Lung microvascular endothelial cell (primary cell): ENCODE measurements at places on chromosomes 2 and 18.

- no peak for DNase-seq
Measured at GRCh38 chr18:9466846-9467245, 8.5 kb upstream of the RALBP1 start.

DNA sequence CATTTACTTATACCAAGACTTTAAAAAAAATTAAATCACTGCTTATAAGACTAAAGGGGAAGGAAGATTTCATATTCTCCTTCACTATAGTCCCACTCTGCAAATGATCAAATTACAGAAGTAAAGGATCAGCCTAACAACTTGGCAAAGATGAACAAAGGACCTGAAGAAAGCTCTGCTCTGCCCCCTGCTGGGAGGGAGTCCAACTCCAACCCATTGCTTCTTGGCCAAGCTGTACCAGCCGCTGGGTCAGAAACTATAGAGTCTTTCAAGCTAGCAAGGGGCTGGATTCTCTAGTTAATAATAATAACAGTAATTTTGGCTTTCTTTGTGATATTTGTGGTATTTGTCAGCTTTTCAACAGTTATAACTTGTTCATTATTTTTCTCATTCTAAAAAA lies 927.0 kb upstream of the CRIM1 start:
- peak; percentile 43 for DNase-seq

DNA sequence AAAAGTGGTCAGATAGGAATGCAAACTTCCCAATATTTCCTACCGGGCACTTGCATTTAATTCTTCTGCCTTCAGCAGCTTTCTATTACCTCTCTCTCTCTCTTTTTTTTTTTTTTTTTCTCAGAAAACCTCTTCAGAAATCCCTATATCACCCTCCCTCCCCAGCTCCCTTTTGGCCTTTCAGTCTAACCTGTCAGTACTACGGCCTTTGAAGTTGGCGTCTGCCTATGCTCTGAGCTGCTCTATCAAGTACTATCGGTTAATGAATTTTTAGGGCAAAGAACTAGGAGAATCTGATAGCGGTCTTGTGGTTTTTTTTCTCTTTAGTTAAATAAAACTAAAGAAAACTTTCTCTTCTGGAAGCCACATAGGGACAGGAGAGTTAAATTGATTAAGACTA lies 122.4 kb upstream of the MAPRE2 start:
- no peak for DNase-seq

GRCh38 chr2:174176898-174177297 lies 71.4 kb downstream of the OLA1 start:
- DNase-seq: peak; percentile 17

GRCh38 chr2:168602379-168602778 lies 146.3 kb downstream of the CERS6 start:
- no peak for DNase-seq

- DNase-seq: no peak
Measured at GRCh38 chr2:176421297-176422050, 152.2 kb downstream of the MTX2 start.

GRCh38 chr2:239716536-239717318 lies 308.4 kb downstream of the NDUFA10 start:
- DNase-seq: peak; percentile 48

DNA sequence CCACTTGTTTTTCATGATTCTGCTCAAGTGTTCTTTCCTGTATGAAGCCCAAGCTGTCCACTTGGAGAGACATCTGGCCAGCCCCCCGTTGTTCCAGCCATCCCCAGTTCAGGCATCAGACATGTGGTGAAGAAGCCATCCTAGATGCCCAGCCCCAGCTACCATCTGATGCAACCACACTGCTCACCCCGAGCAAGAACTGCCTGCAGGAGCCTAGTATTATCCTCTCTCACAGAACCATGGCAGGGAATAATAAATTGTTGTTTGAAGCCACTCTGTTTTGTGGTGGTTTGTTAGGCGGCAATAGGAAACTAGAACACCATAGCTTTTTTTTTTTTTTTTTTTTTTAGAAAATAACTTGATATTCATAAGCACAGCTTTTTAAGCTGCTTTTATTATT lies 19.5 kb upstream of the DARS1 start:
- no peak for DNase-seq

- DNase-seq: no peak
Measured at GRCh38 chr2:143615562-143615961, 486.3 kb downstream of the ARHGAP15 start.

- DNase-seq: peak; percentile 19
Measured at GRCh38 chr2:64021578-64021977, 2.4 kb upstream of the VPS54 start.

- DNase-seq: no peak
Measured at GRCh38 chr2:121504316-121504715, 26.4 kb upstream of the RNU4ATAC start.

- peak; percentile 49 for DNase-seq
Measured at GRCh38 chr18:63319383-63320122, at the start of gene BCL2. Gene BCL2, minus strand, starts transcription at chr18:63319769.

- no peak for DNase-seq
Measured at GRCh38 chr18:77407733-77408132, 158.1 kb downstream of the GALR1 start.

DNA sequence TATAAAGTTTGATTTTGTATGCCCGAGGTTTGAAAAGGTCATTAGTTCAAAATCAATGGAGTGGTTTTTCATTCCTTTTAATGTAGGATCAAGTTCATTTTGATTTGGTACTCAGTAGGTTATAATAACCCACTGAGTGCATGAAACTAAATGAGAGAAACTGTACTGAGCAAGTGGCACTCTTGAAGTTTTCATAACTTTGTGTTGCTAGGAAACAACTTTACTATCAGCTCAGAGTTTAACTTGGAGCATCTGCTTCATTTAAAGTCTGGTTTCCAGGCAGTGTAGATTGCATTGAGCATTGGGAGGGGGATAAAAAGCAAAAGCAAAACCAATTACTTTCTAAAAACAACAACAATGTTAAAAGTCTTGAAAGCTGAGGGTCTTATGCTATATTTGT lies 1361.6 kb upstream of the CHAC2 start:
- no peak for DNase-seq

- DNase-seq: no peak
Measured at GRCh38 chr2:231449503-231450054, 14.7 kb downstream of the NCL start.

DNA sequence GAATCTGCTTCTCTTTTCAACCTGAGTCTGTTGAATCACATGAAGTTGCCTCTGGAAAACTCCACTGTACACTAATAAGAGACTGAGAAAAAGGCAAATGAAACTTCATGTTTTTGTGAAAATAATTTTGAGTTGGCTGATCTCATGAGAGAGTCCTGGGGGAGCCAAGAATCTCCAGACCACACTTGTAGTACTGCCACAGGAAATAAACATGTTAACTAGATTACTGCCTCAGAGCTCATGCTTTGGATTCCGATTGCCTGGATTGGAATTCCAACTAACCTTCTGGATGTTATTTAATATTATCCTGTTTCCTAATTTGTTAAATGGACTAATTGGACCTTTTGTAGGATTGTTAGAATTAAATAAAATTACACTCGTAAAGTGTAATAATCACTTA lies 25.2 kb downstream of the NUP35 start:
- DNase-seq: no peak

- DNase-seq: no peak
Measured at GRCh38 chr18:9477509-9477908, 2.2 kb downstream of the RALBP1 start.

GRCh38 chr18:76572518-76573247 lies 77.6 kb upstream of the ZNF516 start:
- no peak for DNase-seq

DNA sequence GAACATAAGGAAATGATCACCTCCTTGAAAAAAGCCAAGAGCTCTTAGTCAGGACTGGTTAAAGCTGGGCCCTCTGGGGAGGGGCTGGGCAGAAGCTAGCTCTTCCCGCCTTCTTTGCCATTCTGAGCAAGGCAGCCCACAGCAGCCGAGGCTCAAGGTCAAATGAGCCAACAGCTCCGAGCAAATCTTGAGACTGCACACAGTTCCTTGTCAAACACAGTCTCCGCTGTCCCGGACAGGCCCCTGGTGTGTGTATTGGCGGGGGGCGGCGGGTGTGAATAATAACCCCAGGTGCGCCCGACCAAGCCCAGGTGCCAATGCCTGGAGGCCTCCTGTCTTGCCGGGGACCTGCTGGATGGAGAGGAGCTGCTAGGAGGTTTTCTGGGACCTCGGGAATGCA lies 46.4 kb upstream of the ACAA2 start:
- no peak for DNase-seq

DNA sequence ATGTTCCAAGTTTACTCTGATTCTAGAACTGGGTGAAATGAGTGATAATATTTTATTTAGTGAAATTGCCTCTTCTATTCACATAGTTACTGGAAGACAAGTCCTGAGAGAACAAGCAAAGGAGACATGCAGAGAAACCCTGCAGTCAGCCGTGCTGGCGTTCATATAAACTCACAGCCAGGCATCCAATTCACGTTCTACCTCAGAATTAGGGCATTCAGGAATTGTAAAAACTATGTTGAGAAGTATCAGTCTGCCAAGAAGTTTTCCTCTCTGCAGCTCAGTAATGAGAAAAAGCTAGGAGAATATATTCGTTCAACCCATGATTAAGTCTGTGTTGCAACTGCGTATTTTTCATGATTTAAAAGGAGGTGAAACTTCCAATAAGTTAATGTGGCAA lies 156.2 kb upstream of the DSEL start:
- DNase-seq: no peak

DNA sequence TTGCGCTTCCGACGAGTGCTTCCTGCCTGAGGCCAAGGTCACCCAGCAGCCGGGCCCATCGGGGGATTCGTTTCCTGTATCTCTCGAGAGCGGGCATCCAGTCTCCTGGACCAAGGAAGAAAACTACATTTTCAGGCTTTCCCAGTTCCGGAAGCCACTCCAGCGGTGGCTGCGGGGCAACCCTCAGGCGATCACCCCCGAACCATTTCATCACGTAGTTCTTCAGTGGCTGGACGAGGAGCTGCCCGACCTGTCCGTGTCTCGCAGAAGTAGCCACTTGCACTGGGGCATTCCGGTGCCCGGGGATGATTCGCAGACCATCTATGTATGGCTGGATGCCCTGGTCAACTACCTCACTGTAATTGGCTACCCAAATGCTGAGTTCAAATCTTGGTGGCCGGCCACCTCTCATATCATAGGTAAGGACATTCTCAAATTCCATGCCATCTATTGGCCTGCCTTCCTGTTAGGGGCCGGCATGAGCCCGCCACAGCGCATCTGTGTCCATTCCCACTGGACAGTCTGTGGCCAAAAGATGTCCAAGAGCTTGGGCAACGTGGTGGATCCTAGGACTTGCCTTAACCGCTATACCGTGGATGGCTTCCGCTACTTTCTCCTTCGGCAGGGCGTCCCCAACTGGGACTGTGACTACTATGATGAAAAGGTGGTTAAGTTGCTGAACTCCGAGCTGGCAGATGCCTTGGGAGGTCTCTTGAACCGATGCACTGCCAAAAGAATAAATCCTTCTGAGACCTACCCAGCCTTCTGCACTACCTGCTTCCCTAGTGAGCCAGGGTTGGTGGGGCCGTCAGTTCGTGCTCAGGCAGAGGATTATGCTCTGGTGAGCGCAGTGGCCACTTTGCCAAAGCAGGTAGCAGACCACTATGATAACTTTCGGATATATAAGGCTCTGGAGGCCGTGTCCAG lies 1.0 kb downstream of the MARS2 start:
- peak; percentile 71 for DNase-seq

DNA sequence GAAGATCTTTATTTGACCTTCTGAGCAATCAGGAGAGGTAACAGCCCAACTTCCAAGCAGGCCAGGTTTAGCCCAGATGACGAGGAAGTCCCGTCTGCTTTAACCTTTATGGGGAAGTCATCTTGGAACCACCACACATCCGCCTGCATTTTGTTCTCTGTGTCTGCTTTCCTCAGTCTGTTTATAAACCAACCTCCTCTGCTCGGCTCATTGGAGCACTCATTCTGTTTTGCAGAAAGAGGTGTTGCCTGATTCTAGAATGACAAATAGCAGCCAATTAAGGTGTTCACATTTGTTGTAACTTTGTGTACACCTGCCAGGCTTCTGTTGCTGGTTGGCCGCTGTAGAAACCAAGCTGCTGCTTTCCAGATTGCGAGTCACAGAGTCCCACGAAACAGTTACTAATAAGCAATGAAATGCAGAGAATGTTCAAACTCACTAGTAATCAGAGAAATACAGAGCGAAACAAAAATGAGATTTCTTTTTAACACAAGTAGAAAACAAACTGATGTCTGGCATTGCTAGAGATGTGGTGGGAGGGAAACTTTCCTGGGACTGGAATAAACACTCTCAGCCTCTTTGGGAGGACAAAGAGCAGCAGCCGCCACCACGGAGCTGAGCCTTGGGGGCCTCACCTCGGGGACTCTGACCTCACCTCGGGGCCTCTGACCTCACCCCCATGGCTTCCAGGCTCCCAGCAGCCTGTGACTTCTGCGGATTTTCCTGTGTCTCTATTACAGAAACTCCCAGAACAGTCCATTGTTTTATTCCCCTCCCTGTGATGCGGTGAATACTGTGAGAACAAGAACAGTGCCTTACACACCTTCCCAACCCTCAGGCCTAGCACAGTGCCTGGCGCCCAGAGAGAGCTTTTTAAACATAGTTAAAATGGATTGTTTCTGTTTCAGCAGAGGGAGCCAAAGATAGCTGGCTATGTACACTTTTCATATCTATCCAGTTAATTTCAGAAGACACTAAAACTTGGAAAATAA lies 64.0 kb downstream of the MBP start:
- DNase-seq: no peak

- DNase-seq: peak; percentile 64
Measured at GRCh38 chr2:105329561-105330495, at the start of gene TGFBRAP1. Gene TGFBRAP1, minus strand, starts transcription at chr2:105329735. Its CDS starts 21,434 bp downstream, at chr2:105308301.

DNA sequence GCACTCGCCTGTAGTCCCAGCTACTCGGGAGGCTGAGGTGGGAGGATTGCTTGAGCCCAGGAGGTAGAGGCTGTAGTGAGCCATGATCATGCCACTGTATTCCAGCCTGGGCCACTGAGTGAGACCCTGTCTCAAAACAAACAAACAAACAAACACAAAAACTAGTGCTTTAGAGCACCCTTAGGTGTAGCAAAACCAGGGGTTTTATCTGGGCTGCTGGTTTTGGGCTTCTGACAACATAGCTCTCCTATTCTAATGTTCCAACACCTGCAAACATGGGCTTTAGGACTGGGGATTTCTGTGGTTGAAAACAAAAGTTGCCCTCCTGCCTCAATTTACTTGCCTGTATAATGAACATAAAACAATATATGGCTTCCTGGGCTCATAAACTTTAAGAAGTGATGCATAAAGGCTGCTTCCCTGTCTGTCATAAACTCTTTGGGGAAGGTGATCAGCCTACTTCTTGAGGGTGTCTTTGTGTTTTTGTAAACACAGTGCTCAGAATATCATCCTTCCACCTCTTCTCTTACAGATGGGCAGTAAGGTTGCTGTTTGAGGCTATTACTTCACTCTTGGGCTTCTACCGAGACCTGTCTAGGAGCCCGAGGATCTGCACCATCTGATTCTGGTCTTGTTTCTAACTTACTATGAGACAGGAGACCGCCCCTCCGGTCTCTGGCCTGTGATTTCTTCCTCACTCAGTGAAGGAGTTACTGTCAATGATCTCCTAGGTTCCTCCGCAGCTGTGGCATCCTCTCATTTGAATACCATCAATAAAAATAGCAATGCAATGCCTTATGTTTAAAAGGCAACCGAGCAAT lies 246.5 kb downstream of the MYCN start:
- DNase-seq: no peak
